ENCODE measurements at places on chromosomes 1 and 21.
A peak's percentile ranks its signal among the peaks of the same experiment; 100 is the strongest.

DNA sequence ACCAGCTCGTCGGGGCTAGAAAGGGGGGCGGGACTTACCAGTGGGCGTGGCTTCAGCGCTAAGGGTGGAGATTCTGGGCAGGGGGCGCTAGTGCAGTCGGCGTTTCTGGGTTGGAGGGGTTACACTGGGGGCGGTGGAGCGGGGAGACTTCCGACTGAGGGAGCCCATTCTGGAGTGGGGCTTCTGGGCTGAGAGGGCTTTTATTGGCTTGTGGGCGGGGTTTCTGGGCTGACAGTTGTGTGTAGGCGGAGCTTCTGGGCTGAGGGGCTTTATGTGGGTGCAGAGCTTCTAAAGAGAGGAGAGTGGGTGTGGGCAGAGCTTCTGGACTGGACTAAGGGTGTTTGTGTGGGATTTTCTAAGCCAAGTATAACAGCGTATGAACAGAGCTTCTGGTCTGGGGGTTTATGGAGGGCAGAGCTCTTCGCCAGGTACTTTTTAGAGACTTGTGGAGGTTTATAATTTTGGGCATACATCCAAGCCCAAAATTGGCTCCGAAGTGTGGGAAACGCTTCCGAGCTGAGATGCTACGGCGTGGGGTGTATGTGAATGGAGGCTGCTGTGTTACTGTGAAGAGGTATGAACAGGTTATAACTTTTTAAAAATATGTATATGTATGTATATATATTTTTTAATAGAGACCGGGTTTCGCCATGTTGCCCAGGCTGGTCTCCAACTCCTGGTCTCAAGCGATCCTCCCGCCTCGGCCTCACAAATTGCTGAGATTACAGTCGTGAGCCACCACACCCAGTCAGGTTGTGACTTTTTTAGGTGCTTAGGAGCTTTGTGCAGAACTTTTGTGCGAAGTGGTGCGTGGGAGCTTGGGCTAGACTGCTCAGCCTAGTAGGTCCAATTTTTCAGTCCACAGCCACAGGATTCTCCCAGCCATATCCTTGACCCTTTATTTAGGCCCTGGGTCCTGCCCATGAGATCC, 825 bp downstream of the TMEM39B start:
- peaks cover 28% of the 10 kb centered on the region for H3K4me1 ChIP-seq
- H3K4me3 ChIP-seq = peak overlapping the region; percentile 87
- no peaks in the 10 kb centered on the region for H3K27me3 ChIP-seq
- no peak for DNase-seq
- H3K36me3 ChIP-seq = peaks cover 16% of the 10 kb centered on the region

DNA sequence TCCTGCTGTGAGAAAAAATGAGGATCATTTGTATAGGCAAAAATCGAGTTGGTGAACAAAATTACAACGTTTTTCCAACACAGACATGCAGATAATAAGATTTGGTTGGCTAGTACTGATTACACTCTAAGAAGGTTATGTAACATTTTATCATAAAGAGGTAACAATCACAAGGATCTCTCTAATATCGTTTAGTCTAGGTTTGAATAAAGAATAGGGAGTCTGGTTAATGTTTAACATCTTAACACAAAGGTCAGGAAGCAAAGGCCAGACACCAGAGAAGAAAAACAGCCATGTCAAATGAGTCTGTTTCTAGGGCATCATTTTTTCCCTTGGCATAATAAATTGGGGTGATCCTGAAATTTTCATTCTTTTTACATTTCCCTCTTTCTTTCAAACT, 207.4 kb upstream of the CHRM3 start:
- H3K36me3 ChIP-seq = no peaks in the 10 kb centered on the region
- H3K27ac ChIP-seq = no peak overlapping the region
- no peak for DNase-seq
- H3K4me1 ChIP-seq = no peaks in the 10 kb centered on the region
- no peaks in the 10 kb centered on the region for H3K27me3 ChIP-seq
- no peak overlapping the region for H3K4me3 ChIP-seq

DNA sequence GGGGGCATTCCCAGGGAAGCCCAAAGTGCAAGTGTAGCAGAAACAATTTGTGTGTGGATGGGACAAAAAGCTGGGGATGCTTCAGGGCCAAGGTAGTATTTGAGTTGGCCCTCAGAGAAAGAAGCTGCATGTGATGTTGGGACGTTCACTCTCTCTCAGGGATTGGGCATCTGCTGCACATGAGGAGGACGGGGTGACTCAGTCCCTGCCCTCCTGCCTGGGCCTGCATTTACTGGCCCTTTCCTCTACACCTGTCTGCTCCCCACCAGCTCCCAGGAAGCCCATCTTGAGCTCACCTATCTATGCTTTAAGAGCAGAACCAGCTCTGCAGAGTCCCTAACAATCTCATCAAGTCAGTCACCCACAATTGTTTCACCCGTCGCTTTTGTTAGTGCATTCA, 23.5 kb upstream of the MPZL1 start:
- H3K27ac ChIP-seq = peak overlapping the region; percentile 69
- H3K4me1 ChIP-seq = peaks cover 22% of the 10 kb centered on the region
- H3K27me3 ChIP-seq = no peaks in the 10 kb centered on the region
- H3K4me3 ChIP-seq = no peak overlapping the region

- DNase-seq = no peak
- no peaks in the 10 kb centered on the region for H3K27me3 ChIP-seq
- no peaks in the 10 kb centered on the region for H3K36me3 ChIP-seq
- H3K27ac ChIP-seq = no peak overlapping the region
Observed at GRCh38 chr1:82703951-82704350, 903.2 kb downstream of the ADGRL2 start.

- peaks cover 42% of the 10 kb centered on the region for H3K36me3 ChIP-seq
- no peaks in the 10 kb centered on the region for H3K27me3 ChIP-seq
- H3K4me1 ChIP-seq = peaks cover 5% of the 10 kb centered on the region
- DNase-seq = no peak
Observed at GRCh38 chr1:231272880-231273279, 31.9 kb downstream of the GNPAT start.

All from central memory CD8-positive, alpha-beta T cell (primary cell).